ENCODE measurements at places on chromosomes 1 and 21.

- DNase-seq, result peak; percentile 88
Observed at GRCh38 chr1:151594143-151594625, 17.7 kb upstream of the SNX27 start.

- no peak for DNase-seq
Observed at GRCh38 chr1:106780806-106781569, 275.5 kb upstream of the PRMT6 start.

GRCh38 chr21:41761211-41761933, 5.5 kb downstream of the RIPK4 start:
- no peak for DNase-seq

DNA sequence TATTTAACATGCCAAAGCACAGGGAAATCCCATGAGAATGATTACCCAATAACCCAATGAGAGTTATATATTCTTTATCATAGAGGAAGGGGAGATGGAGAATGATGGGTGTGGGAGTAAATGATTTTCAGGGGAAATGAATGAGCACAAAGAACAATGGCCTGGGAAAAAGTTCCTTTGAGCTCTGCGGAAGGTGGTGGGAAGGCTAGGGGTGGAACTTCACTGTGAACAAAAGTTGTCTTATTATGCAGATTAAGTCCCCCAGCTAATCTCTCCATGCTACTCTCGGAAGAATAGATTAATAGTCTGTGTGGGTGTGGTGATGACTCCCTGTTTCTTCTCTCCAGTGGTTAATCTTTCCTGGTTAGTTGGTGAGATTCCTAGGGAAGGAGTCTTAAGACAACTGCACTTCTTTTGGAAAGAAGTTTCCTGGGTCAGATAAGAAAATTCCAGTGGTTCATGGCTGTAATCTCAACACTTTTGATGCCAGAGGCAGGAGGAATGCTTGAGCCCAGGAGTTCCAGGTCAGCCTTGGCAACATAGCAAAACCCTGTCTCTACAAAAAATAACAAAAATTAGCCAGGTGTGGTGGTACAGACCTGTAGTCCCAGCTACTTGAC, 71.6 kb downstream of the DNTTIP2 start:
- DNase-seq, result no peak

- no peak for DNase-seq
Observed at GRCh38 chr1:150997126-150997872, 9.4 kb downstream of the MINDY1 start.

GRCh38 chr1:17789926-17790325, 34.8 kb downstream of the ACTL8 start:
- no peak for DNase-seq

DNA sequence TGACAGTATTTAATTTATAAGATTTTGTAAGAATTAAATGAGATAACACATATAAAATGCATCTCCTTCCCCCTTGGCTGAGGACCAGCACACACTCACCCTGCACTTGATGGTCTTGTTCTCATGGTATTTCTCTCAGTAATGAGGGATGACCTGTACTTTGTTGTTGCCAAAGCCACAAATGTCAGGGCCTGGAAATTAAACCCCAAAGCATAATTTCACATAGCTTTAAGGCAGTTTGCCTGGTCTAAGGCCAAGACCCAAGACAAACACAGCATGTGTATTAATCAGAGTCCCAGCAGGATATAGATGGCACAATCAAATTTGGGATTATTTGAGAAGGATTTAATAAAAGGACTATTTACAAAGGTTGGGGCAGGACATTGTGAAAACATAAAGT, 48.6 kb upstream of the EPS15 start:
- no peak for DNase-seq

GRCh38 chr1:80509965-80510522, 1290.7 kb upstream of the ADGRL2 start:
- peak; percentile 2 for DNase-seq

DNA sequence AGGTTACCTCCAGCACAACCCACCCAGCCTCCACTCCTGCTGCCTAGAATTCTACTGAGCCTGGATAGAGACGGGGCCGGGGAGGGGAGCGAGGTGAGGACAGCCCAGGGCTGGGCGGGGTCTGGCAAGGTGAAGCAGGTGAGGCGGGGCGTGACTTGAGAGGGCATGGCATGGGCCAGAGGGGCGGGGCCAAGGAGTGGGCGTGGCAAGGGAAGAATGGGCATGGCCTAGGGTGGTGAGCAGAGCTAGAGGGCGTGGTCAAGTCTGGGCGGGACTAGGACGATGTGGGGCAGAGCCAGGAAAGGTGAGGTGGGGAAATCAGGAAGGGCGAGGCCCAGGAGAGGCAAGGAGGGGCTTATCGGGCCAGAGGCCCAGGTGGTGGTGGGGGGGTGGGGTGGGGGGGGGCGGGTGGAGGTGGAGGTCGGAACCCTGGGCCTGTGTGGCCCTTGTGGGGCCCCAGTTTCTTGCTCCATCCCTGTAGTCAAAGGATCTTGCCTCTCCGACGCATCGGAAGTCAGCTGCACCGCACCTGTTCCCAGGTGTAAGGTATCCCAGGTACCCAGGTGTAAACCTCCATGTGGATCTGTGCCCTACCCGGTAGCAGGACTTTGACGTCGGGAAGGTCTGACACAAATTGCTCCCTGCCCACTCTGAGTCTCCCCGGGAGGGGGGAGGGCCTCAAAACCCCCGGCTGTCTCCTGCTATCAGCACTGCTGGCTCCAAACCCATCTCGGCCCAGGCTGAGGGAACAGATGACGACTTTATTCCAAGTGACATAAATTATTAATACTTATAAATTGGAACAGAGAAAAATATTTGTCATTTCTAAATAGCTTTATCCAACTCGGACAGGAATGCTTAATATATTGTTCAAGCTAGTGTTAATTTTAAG, 32.9 kb upstream of the UTS2 start:
- peak; percentile 79 for DNase-seq

DNA sequence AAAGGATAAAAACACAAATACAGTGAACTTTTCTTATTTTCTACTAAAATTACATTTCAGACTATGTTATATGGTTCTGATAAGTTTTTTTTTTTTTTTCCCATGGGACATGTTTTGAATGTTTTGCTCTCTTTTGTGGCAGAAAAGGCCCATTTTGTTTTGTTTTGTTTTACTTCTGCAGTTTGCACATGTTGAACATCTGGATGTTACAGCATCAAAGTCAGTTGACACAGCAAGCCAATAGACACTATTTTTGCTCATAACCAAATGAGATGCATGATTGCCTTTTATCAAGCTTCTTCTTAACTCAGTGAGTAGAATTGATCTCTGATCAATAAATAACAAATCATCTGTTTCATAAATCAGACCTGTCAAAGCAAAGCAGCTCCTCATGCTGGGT, 904.2 kb downstream of the ADGRL2 start:
- DNase-seq, result no peak

- DNase-seq, result no peak
Observed at GRCh38 chr21:26167593-26167992, 3.0 kb downstream of the APP start.

DNA sequence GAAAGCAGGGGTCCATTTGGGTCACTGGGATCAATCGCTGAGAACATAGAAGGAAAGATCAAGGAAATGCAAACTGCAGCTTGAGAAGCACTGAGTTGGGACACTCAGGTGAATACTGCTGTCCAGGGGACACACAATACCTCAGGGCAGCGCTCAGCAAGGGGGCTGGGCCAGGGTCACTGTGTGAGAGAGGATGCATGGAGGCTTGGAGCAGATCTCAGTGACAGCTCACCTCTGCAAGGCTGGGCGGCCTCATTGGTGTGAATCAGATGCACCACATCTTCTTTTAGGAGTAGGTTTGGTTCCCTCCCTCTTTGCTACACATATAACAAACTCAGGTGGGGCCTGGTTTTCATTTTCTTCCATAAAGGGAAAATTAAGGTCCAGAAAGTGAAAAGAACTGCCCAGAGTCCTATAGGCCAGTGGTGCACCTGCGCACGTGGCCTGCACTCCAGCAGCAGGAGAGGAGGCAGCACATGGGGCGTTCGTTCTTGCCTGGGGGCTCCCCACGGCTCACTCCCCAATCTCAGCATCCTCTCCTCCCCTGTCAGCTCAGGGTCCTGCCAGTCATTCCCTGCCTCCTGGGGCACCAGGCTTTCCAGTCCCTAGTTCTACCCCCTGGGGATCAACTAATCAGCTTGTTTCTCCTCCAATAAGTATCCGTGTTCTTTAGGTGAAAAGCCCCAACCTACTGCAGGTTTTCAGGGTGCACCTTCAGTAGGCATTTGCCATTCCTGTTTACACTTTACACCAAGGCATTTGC, 1.5 kb downstream of the A3GALT2 start:
- no peak for DNase-seq

DNA sequence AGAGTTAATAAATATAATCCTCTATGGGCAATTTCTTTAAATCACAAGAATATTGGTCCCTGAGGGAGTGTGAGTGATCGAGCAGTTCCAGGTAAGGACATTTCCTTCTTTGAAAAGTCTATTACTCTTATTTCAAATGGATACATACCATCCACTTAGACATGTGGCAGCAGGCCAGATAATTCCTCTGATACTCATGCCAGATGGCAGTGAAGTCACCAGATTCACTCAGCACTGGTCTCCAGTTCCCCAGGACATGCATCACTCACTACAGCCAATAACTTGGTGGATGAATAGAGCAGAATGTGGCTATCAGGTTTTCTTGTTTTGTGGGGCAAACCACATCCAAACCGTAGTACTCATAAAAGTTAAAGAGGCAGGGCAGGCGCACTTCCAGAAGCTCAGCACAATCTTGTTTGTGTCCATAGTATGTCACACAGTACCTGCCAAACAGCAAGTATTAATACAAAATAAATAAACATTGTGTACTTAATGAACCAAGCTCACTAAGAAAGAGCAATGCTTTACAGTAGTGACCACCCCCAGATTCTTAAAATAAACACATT, 74.2 kb upstream of the CD53 start:
- no peak for DNase-seq

GRCh38 chr1:233695901-233696300, 82.0 kb downstream of the KCNK1 start:
- DNase-seq, result no peak

DNA sequence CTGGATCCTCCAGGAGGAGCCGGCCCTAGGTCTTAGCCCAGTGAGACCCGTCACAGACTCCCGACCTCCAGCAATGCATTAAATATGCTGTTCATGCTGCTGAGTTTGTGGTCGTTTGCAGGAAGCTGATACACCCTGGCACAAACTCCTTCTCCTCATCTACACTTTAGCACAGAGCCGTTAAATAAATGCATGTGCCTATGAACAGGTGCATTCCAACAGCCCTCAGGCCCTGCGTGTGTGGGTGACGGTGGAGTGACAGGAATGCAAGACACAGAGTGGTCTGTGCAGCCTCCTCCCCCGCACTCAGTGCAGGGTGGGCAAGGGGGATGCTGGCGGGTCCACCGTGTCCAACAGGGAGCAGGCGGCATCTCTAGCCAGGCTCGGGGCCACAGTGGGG, 106.6 kb upstream of the TMPRSS2 start:
- no peak for DNase-seq

- DNase-seq, result no peak
Observed at GRCh38 chr1:85654066-85654782, 54.0 kb downstream of the ZNHIT6 start.

DNA sequence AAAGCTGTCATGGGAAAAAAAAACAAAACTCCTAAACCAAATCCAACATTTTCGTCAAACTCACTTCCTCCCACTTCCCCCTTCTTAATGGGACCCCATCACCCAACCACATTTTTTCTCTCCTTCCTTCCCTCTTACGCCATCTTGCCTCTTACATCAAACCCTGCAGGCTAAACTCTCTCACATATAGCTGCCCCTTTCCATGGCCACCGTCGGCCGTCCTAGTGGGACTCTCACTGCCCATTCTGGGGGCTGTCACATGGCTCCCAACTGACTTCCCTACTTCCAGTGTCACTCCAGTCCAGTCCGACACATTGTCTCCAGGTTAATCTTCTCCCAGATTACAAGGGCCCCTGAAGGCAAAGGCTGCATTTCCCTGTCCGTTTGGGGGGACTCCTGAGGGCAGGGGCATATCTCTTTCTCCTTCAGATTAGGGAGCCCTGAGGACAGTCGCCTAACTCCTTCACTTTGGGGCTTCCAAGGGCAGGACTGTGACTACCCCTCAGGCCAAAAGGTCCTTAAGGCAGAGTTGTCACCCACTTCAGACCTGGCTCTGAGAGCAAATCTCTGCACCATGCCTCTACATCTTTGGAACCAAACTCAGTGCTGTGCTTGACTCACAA, 658 bp downstream of the UBXN11 start:
- DNase-seq, result peak; percentile 15

DNA sequence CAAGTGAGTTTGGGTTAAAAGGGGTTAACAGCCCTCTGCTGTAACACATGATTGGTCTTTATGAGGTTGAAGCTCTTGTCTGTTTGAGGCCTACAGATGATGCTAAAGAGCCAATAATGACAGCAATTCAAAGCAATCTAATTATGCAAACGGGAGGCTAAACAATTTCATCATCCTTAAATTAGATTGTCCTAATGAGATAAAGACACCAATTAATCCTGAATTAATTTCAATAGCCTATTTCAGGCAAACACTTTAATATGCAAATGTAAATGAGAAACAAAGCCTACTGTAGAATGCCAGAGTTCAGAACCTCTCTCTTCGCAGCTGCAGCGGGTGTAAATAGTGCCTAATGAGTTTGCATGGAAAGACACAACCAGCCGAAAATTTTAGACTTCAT, 504.7 kb upstream of the PBX1 start:
- DNase-seq, result no peak

DNA sequence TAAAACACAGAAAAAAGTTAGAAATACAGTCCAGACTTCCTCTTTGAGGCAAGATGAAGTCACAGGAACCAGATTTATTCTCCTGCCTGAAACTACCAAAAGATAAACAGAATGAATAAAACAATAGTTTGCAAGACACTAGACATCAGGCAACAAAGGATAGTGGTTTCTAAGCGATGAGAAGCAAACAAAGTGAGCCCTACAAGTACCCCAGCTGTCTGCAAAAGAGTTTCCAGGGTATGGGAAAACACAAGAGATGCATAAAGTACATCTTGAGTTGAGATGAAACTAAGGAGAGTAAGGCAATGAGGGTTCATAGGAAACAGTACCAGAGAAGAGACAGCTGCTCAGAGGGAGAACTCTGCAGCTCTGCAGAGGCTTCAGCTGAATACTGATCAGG, 83.3 kb upstream of the COL24A1 start:
- DNase-seq, result no peak

DNA sequence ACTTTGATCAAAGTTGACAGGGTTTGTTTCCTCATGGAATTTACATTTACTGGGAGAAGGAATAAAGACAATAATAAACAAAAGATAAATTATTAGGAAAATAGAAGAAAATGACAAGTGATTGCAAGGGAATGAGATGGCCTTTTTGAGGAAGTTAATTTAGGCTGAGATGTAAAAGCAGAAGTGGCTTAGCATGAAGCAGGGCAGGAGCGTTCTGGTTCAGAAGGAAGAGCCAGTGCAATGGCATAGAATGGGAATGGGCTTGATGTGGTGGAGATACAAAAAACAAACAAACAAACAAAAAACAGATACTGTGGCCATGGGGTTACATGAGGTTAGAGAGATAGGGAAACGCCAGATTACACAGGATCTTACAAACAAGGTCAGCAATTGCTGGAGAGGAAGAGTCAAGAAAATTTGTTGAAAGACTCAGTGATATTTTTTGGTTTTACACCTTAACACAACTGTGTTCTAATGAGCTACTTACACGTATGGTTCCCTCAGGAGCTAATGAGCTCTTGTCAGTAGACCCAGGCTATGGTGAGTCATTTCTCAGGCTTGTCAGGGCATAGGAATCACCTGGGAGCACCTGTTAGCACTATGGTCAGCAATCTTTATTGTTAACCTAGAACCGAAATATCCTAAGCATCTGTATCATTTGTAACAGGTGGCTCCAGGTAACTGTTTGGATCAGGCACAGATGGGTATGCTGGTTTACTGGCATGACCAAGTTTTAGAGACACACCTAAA, 8.7 kb upstream of the CADM3 start:
- no peak for DNase-seq
